Pancreas (tissue), 10 donors: ENCODE measurements at places on chromosomes 3 and 15. TPM values are rescaled to one million over a fixed set of nuclear protein-coding genes. Genes with fewer than 3 reads are reported as not detected.

Gene CSTA
- 3.7 TPM for polyA plus RNA-seq

Gene GRK7
- polyA plus RNA-seq, result not detected

Gene RLBP1
- polyA plus RNA-seq, result 0.19 TPM

Gene CYP1A2
- not detected for polyA plus RNA-seq

Gene PODXL2
- polyA plus RNA-seq, result 18.1 TPM

Gene HYAL1
- 11.7 TPM for polyA plus RNA-seq
